ENCODE measurements at places on chromosomes 5 and 9.

DNA sequence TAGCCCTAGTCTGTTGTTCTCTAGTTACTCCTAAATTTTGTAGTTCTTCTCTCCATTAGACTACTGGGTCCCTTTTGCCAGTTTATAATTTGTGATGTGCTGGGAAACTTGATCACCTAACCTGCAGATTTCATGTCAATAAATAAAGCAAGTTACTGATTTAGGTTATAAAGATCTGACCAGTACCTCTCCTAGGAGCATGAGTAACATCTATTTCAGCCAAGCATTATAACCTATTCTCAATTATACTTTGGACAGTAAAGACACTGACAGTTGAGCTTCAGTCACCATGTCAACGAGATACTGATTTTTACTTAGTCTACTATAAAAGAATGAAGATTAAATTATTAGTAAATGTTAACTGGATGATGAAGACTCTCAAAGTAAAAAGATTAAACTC is 36.7 kb downstream of the CSNK1A1 start:
- DNase-seq, result no peak

- no peak for DNase-seq
Observed at GRCh38 chr5:109374625-109375024, 35.1 kb downstream of the PJA2 start.

DNA sequence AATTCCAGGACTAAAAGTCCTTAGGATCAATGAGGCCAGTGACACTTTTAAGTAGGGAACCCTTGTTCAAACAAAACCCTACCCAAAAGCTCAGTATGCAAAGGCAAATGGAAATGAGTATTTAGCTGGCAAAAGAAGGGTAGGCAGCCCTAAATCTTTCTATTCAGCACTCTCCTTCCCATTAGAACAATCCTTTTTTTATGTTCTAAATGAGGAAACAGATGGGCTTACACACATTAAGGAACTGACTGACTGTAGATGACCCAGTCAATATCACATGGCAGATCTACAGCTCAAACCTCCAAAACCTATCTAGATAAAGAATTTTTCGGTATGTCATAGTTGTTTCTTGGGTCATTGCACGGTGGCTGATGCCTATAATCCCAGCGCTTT is 7.2 kb downstream of the CSNK1A1 start:
- DNase-seq, result no peak

- DNase-seq, result no peak
Observed at GRCh38 chr5:180350711-180351465, 2.2 kb downstream of the GFPT2 start.

- no peak for DNase-seq
Observed at GRCh38 chr9:16987026-16987425, 116.6 kb upstream of the BNC2 start.

GRCh38 chr5:61261136-61261535 is 70.9 kb upstream of the ZSWIM6 start:
- DNase-seq, result no peak

- no peak for DNase-seq
Observed at GRCh38 chr9:129757045-129757444, 4.2 kb upstream of the PTGES start.

GRCh38 chr5:133244242-133244641 is 192.4 kb downstream of the HSPA4 start:
- DNase-seq, result no peak

DNA sequence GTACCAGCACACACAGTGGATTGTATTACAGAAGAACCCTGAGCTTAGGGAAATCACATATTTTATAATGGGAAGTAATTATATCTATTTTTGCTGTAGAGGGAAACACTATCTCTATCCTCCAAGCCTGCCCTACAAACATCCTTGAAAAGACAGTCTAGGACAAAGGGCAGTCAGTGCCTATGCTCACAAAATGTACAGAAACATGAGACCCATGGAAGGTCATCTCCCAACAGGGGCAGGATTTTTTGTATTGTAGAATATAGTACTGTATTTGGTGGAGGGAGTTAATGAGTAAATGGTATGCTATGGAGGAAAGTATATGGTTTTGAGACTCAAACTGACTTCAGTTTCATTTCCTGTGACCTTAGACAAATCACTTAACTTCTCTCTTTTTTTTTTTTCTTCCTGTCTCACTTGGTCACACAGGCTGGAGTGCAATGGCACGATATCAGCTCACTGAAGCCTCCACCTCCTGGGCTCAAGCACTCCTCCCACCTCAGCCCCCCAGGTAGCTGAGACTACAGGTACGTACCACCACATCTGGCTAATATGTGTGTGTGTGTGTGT is 5.8 kb upstream of the RAB14 start:
- no peak for DNase-seq

DNA sequence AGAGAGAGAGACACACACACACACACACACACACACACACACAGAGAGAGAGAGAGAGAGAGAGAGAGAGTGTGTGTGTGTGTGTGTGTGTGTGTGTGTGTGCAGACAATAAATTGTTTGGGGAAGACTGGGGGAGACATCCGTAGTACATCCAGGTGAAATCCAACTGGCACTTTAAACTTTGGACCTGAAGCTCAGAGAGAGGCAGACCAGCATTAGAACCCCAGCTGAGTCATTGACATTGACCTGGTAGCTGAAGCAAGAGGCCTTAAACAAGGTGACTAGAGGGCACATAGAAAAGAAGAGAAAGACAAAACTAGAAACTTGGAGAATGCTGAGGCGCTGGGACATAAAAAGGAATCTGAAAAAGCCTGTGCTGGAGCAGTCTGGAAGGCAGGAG is 251.5 kb downstream of the CRB2 start:
- no peak for DNase-seq

- DNase-seq, result peak; percentile 22
Observed at GRCh38 chr5:98927242-98927988, 1.4 kb downstream of the CHD1 start.

Data from HEK293T (cell line).